NCI-H1417 treated with DMSO at 0.1 percent for 48 hours (cell line): ENCODE measurements at places on chromosomes 6 and 20.

GRCh38 chr6:31901415-31901952 is 402 bp downstream of the ZBTB12 start:
- DNase-seq, result no peak

DNA sequence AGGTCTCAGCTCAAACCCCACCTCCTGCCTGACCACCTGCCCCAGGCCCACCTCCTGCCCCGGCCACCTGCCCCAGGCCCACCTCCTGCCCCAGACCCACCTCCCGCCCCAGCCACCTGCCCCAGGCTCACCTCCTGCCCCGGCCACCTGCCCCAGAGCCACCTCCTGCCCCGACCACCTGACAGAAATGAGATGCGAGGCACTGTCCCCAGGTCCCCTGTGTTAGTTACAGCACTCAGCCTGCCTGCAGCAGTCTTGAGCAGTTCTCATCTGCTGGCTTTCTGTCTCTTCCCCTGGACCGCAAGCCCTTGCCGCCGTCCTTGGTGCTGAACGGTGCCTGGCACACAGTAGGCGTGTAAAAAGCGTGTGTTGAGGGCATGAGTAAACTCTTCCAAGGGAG is 79.5 kb downstream of the CDH4 start:
- DNase-seq, result no peak

DNA sequence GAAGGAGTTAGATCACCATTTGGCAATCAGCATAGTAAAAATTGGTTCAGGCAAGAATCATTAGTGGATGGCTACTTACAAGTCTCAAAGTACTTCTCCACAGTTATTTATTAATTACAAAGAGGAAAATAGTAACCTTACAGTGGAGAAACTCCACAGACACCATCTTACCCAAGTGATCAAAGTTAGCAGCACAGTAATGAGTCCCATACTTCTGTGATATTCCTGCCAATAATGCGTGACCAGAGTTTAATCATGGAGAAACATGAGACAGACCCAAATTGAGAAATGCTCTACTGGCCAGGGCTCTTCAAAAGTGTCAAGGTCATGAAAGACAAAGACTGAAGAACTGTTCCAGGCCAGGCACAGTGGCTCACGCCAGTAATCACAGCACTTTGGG is 9.5 kb downstream of the TBC1D7 start:
- no peak for DNase-seq

GRCh38 chr6:6508643-6509042 is 79.9 kb upstream of the LY86 start:
- DNase-seq, result no peak

DNA sequence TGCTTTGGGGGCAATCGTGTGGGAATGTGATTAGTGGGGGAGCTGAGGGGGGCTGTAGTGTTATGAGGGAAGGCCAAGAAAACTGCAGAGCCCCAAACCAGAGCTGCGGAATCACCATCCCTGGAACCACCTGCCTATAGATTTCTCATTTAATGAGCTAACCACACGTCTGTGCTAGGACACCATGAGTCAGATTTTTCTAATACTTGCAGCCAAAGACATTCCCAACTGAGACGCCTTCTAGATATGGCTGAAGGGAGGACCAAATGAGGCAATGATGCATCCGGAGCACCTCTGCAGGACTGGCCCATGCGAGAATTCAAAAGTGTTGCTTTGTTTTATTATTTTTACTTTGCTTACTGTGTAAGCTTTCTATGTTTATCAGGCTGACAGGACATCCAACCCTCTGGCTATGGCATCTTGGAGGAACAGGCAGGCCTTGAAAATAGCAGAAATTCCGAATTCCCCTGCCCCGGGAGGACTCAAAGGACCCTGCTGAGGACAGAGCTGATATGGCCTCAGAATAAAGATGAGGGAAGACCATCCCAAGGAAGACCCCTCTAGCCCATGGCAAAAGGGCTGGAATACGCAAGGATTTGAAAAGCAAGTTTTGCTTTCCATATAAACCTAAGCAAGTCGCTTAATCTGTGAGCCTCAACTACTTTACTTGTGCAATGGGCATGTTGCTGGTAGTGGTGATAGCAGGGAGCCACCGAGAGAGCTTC is 3.1 kb upstream of the PTGIS start:
- no peak for DNase-seq

DNA sequence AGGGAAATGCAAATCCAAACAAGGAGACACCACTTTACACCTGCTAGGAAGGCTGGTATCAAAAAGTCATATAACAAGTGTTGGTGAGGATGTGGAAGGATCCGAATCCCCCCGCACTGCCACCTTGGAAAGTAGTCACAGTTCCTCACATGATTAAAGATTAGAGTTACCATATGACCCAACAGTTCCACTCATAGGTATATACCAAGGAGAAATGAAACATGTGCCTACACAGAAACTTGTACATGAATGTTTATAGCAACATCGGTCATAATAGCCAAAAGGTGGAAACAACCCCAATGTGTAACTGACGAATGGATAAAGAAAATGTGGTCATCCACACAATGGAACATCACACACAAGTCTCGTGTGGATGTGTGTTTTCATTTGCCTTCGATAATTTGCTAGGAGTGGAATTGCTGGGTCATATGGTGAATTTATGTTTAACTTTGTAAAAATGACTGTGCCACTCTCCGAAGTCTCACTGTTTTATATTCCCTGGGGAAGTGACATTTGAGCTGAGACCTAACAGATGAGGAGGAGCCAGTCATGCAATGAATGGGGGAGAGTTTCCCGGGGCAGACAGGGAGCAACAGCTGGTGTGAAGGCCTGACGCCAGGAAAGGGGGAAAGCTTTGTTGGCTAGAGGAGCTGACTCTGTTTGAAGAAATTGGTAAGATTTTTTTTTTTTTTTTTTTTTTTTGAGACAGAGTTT is 125.9 kb upstream of the MLN start:
- DNase-seq, result no peak

DNA sequence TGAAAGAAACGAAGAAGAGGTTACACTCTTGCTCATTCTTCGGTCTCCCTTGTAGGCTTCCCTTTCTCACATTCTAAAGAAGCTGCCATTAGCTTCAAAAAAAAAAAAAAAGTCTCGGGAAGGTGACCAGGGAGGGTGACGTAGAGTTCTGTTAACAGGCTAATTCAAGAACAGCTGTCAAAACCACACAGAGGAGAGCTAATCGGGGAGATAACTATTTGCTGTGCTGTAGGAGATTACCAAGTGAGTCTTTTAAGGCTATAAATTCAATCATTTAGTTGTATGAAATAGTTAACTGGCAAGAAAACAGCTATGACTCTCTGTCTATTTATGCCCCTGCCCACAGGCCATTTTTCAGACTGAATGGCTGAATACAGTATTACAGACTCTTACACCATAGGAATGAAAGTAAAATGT is 256.8 kb downstream of the SYNE1 start:
- DNase-seq, result no peak

DNA sequence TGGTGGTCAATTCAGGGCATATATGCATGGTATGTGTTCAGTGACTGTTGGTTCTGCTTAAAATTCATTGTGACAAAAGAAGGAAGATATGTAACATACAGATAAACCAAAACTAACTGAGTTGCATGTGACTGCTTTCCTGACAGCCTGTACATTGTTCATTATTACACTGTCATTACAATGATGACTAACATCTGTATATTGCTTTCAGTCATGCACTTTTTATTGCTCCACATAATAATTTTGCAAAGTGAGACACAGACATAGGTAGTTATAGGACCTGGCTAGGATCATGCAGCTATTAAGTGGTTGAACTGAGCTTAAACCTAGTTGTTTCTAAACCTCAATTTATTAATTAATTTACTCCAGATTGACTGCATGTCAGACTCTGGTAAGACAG is 703.2 kb downstream of the HDGFL1 start:
- DNase-seq, result no peak

- no peak for DNase-seq
Measured at GRCh38 chr20:47720636-47721427, 64.4 kb downstream of the SULF2 start.

GRCh38 chr6:99606656-99607415 is at the start of gene PRDM13:
TSS of gene PRDM13 (plus strand) at chr6:99606833. CDS start at chr6:99607035, 202 bp downstream.
- DNase-seq, result no peak

GRCh38 chr6:63690221-63690620 is 54.6 kb downstream of the PHF3 start:
- DNase-seq, result no peak

DNA sequence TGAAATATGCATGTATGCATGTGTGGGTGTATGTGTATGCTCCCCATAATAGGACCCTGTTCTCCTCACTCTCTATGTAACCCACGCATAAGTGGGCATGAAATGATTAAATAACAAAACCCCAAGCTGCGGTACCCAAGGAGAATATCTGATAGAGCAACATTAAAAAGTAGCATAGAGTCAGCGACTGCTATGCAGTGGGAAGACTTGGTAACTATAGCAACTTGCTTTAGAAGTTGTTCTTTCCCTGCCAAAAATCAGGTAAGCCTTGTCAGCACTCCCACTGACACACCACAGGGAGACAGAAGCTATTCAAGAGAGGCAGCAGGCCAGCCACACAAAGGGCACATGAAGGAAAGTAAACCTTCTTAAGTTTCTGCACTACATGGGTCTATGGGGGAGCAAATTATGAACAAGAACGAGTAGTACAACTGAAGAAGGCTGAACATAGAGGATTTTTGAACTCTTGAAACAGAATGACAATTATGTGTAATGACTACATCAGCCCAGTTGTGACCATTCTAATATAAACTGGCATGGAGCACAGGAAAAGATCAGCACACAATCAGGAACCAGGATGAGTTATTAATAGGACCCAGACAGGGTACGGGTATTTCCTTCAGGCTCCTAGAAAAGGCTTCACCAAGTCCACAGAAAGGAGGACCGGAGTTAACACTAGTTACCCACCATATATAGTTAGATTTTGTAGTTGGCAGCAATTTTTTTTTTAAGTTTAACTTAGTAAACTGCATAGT is 89.9 kb downstream of the GPR6 start:
- no peak for DNase-seq

DNA sequence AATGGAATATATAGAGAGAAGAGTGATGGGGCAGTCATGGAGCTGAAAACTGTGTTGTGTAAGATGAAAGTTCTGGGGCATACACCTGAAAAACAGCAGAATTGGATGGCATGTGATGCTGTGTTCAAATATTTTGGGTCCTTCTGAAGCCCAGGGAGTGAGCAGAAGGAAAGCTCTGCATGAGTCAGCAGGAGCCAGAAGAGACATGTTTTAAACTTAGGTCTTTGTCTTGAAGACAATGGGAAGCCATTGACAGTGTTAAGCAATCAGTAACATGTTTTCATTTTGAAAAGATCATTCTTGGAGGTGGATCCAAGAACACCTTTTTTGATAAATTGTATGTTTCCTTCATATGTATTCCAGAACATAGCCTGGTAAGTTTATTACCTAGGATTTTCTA is 38.9 kb upstream of the MAFB start:
- no peak for DNase-seq

DNA sequence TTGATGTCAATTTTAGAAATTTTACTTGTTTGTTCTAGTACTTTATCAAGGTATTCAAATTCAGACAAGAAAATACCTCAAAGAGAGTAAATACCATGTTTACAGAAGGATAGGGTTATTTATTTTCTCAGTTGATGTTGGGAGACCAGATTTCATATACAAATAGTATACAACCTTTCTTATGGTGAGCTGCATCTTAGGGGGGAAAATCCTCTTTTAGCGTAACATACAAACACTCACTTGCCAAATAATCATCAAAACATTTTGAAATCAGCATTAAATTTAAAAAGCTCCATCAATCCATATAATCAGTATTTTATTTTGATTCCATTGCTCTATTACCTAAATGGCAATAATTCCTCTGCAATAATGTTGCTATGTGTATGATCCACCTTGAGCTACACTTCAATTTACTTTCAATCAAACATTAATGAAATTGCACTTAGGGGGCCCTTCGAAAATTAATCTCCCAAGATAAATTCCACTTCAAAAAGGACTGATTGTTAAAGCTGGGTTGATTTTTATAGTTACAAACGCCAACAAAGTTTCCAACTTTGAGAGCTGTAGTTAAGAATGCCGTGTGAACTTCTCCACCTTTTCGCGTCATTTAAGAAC is 2.2 kb downstream of the NKX2-4 start:
- DNase-seq, result no peak

- DNase-seq, result no peak
Measured at GRCh38 chr6:38153798-38154345, 334.3 kb downstream of the ZFAND3 start.

DNA sequence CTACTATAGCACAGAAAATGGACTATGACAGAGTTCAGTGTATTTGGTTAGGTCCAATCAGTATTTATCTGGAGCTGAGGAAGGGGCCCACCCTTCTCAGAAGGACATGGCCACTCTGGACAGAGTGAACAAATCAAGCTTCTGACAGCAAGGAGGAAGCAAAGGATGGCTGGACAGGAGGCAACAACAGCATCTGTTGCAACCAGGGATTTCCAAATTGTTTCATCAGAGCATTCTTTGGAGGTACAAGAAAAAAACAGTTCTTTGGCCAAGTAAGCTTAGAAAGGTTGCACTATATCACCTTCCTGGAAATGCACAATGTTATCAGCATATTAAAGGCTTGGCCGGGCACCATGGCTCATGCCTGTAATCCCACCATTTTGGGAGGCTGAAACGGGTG is 118.7 kb upstream of the SLC22A16 start:
- no peak for DNase-seq

GRCh38 chr6:74597840-74598239 is 608.0 kb downstream of the COL12A1 start:
- no peak for DNase-seq

DNA sequence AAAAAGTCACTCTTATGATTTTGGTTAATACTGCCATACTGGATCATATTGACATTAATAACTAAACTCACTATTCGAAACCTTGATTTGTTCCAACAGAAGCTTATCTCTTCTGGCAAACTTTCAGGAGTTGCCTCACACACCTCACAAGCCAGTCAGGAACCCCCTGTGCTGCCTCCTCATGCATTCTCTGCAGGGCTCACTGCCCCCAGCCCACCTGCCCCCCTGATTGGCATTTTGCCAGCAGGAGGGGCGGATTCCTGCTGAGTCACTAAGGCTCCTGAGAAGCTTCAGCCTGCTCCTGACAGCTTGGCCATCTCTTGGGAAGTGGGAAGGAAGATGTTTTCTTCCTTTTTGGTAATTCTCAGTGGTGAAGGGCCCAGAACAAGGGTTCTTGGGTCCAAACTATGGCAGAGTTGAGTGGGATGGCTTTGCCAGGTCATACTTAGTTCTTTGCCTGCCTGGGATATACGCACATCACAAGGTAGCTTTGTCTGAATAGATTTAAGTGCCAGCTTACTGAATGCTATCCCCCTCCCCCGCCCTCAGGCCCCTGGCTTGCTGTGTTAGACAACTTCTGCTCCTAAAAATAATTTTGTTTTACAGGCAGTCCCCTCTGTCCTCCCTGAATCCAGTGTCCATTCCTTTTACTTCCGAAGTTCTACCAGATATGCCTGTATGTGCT is 31.4 kb downstream of the SLC35F1 start:
- DNase-seq, result no peak
